ENCODE measurements at places on chromosomes 4 and X.

- no peak for DNase-seq
These were observed 35.3 kb upstream of the SPRY1 start for GRCh38 chr4:123361195-123361861.

- DNase-seq: no peak
These were observed 66.1 kb downstream of the PTTG2 start for GRCh38 chr4:38026158-38026740.

DNA sequence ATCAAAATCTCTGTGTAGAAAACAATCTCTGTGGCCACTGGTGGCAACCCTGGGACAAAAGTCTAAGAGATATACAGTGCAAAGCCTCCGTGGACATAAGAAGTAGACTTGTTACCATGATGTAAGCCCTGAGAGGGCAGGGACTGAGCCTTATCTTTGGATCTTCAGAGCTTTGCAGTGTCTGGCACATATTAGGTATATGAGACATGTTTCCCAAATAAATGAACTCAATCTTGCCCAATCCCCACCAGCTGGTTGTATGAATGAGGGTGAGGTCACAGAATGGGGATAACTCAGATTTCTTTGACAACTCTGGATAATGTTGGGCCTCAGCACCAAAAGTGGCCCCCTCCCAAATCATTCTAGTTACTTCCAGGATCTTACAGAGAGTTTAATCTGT lies 511.4 kb upstream of the DIPK2B start:
- DNase-seq: no peak

GRCh38 chr4:143337600-143338287 lies 1.1 kb downstream of the GAB1 start:
- DNase-seq: no peak

- DNase-seq: no peak
These were observed 321.7 kb downstream of the ANK2 start for GRCh38 chr4:113371111-113371510.

DNA sequence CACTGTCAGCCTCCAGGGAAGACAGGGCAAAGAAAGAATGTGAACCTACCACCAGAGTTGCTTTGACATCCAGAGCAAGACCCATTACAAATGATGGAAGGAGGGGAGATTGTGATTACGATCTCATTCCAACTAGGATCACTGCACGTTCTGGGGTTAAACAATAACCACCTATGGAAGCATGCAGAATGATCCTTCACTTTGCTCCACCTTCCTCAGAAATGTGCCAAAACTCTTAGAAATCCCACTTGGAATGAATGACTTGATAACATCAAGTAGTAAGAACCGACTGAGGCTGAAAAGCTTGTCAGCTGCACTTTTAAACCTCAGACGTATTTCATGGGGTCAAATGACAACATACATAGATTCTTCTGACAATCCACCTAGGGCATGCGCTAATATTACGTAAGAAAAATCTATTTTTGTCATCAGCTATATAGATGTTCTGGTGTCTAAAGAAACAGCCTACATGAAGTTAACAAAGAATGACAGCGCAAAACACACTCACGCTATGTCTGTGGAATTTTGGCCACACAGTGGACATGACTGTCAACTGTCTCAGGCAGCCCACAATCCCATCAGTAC lies 3.5 kb upstream of the STS start:
- no peak for DNase-seq

GRCh38 chr4:174427571-174428140 lies 94.6 kb downstream of the HPGD start:
- no peak for DNase-seq

GRCh38 chrX:96924581-96924980 lies 40.9 kb downstream of the RPA4 start:
- no peak for DNase-seq

GRCh38 chr4:150867148-150867547 lies 147.9 kb downstream of the LRBA start:
- peak; percentile 85 for DNase-seq

GRCh38 chrX:13938051-13938828 lies 91.5 kb downstream of the GEMIN8 start:
- DNase-seq: no peak

GRCh38 chr4:183522821-183523220 lies 18.0 kb downstream of the ING2 start:
- no peak for DNase-seq

- no peak for DNase-seq
These were observed 1141.8 kb upstream of the PCDH7 start for GRCh38 chr4:29578329-29578728.

DNA sequence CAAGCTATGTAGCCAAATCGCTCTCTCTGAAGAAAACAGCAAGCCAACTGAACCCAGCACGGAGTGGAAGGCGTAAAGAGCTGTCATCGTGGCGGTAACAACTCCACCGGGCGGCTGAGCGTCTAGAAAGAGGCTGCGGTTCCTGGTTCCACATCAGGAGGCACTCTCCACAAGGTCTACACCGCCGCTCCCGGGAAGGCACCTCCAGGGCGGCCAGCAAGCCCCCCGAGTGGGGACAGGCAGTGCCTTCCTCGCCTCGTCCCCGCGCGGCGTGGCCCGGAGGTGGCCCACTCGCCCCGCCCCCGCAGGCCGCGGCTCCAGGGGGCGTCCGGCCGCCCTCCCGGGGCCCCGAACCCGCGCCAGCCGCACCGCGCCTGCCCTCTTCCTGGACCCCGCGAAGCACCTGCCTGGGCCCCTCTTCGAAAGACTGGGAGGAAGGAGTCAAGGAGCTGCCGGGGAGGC lies 755 bp downstream of the KLHL8 start:
- DNase-seq: peak; percentile 56

Data from CD4-positive, alpha-beta T cell treated with Interferon alpha-2 for 1 hour (primary cell).